ENCODE measurements at places on chromosomes 6 and 20. TPM values are rescaled to one million over a fixed set of nuclear protein-coding genes. Genes with fewer than 3 reads are reported as not detected.

- peak; percentile 68 for DNase-seq
- H3K4me1 ChIP-seq: peaks cover 28% of the 10 kb centered on the region
- no peak overlapping the region for H3K4me3 ChIP-seq
- peak overlapping the region; percentile 90 for H3K27ac ChIP-seq
Observed at GRCh38 chr6:166598441-166599138, 12.1 kb upstream of the RAMACL start.

DNA sequence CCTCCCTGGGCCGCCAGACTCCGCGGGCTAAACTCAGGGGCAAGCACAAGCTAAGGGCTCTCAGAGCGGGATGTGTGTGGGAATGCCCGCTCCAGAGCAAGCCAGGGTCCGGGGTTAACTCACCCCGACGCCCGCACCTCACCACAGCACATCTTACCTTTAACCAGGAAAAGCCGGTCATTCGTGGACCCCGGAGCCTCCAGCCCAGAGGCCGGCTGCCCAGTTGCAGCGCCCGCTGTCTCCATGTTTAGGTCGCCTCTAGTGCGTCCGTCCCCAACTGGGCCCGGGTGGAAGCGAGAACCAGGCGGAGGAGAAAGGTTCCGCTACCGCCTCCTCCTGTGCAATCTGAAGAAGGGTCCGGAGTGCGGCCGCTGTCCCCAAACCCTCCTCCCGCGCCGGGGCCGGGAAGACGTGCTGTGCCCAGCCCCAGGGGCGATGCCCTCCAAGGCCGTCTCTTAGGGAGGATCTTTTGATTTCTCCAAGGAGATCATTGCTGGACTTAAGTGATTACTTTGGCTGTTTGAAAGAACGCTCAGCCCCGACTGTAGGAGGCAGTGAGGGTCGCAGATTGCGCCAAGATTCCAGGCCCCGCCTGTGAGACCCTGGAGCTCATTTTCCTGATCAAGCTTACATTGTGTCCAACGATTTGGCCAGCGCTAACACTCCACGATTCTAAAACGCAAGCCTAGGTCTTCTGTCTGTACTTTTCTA lies at the start of gene TMEM242:
Gene TMEM242, minus strand, starts transcription at position 265 of the 711 bp plus-strand sequence. Its CDS starts 20 bp downstream, at position 245.
- H3K36me3 ChIP-seq: peaks cover 1% of the 10 kb centered on the region
- H3K27ac ChIP-seq: peak within 1 kb of the TSS; percentile 91
- peak within 1 kb of the TSS; percentile 71 for H3K4me3 ChIP-seq
- peaks cover 10% of the 10 kb centered on the region for H3K4me1 ChIP-seq
- no peaks in the 10 kb centered on the region for H3K27me3 ChIP-seq
- DNase-seq: peak; percentile 82

- H3K36me3 ChIP-seq: no peaks in the 10 kb centered on the region
- no peaks in the 10 kb centered on the region for H3K27me3 ChIP-seq
- H3K27ac ChIP-seq: peak overlapping the region; percentile 98
- H3K4me3 ChIP-seq: peak overlapping the region; percentile 93
- DNase-seq: no peak
Observed at GRCh38 chr20:48921883-48922820, 641 bp downstream of the ARFGEF2 start.

GRCh38 chr6:158460602-158461169 lies 99.2 kb upstream of the TMEM181 start:
- peaks cover 50% of the 10 kb centered on the region for H3K36me3 ChIP-seq
- H3K27me3 ChIP-seq: no peaks in the 10 kb centered on the region
- no peak overlapping the region for H3K4me3 ChIP-seq
- no peak for DNase-seq
- no peak overlapping the region for H3K27ac ChIP-seq

DNA sequence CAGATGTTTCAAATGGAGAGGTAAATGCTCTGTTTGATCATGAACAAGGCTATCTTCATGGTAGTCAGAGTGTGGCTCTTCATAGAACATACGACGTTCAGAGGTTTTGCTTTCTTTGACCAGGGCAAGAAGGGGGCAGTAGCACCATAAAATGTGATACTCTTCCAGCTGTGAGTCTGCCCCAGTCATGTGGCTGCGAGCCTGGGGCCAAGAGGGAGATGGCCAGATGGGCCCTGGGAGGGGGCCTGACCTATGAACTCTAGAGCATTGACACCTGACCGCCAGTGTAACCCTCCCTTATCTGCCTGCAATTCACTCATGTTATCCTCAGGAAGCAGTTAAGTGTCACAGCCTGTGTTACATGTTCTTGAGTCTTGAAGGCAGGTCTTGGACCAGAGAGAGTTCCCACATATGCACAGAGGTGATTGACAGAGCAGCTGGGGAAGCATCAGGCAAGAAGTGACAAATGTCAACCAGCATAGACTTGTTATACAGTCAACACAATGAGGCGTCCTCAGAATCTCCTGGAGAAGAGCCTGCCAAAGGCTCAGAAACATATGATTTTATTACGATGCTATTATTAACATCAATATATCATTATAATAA lies 55.0 kb downstream of the SCML4 start:
- no peaks in the 10 kb centered on the region for H3K4me1 ChIP-seq
- no peak overlapping the region for H3K4me3 ChIP-seq
- H3K36me3 ChIP-seq: no peaks in the 10 kb centered on the region
- no peaks in the 10 kb centered on the region for H3K27me3 ChIP-seq

The HSPA1L gene
- 2.4 TPM for total RNA-seq

GRCh38 chr6:50850223-50851048 lies 31.8 kb downstream of the TFAP2B start:
- H3K36me3 ChIP-seq: no peaks in the 10 kb centered on the region
- H3K4me1 ChIP-seq: peaks cover 22% of the 10 kb centered on the region
- peaks cover 70% of the 10 kb centered on the region for H3K27me3 ChIP-seq
- no peak for DNase-seq
- H3K4me3 ChIP-seq: peak overlapping the region; percentile 23
- no peak overlapping the region for H3K27ac ChIP-seq

The MMP24 gene
- not detected for total RNA-seq

GRCh38 chr20:9235518-9235917 lies 166.6 kb downstream of the PLCB4 start:
- no peaks in the 10 kb centered on the region for H3K4me1 ChIP-seq
- H3K27ac ChIP-seq: no peak overlapping the region
- no peaks in the 10 kb centered on the region for H3K27me3 ChIP-seq
- H3K36me3 ChIP-seq: no peaks in the 10 kb centered on the region

The LST1 gene
- total RNA-seq: 86.5 TPM

GRCh38 chr6:44333273-44333919 lies 9.1 kb upstream of the SPATS1 start:
- no peaks in the 10 kb centered on the region for H3K36me3 ChIP-seq
- H3K4me3 ChIP-seq: no peak overlapping the region
- no peak overlapping the region for H3K27ac ChIP-seq
- H3K4me1 ChIP-seq: peaks cover 2% of the 10 kb centered on the region
- no peak for DNase-seq

- H3K4me3 ChIP-seq: no peak overlapping the region
- no peaks in the 10 kb centered on the region for H3K27me3 ChIP-seq
- DNase-seq: no peak
- no peaks in the 10 kb centered on the region for H3K36me3 ChIP-seq
- H3K4me1 ChIP-seq: no peaks in the 10 kb centered on the region
Observed at GRCh38 chr6:9521152-9521530, 893.7 kb downstream of the TFAP2A start.

GRCh38 chr6:161189891-161190290 lies 84.0 kb downstream of the AGPAT4 start:
- no peaks in the 10 kb centered on the region for H3K4me1 ChIP-seq
- no peak overlapping the region for H3K27ac ChIP-seq
- no peaks in the 10 kb centered on the region for H3K36me3 ChIP-seq
- H3K27me3 ChIP-seq: no peaks in the 10 kb centered on the region

DNA sequence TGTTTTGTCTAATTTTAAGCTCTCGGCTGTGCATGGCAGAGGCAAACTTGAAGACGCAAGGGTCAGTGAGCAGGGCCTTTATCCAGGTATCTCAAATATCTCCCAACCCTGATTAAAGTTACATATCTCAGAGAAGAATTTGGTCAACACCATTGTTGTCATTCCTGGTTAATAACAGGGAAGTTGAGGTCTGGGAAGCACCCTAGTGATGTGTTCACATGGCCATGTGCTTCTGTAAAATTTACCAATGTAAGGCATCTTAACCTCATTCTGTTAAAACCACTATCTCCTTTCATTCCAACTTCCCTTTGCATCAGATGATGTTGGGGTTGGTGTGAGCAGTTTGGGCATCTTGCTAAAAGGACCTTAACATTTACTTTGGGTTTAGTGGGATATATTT lies 4.0 kb upstream of the FAM110A start:
- no peaks in the 10 kb centered on the region for H3K4me1 ChIP-seq
- DNase-seq: no peak
- H3K4me3 ChIP-seq: no peak overlapping the region
- H3K27ac ChIP-seq: no peak overlapping the region
- no peaks in the 10 kb centered on the region for H3K27me3 ChIP-seq
- no peaks in the 10 kb centered on the region for H3K36me3 ChIP-seq

- no peak overlapping the region for H3K27ac ChIP-seq
- no peak for DNase-seq
- no peak overlapping the region for H3K4me3 ChIP-seq
Observed at GRCh38 chr20:48690888-48691287, 136.9 kb downstream of the PREX1 start.

All from tibial nerve (tissue), 4 donors.